B cell (primary cell): ENCODE measurements at places on chromosomes 16 and 17. TPM values are rescaled to one million over a fixed set of nuclear protein-coding genes. Genes with fewer than 3 reads are reported as not detected.

The IL17C gene
- polyA plus RNA-seq: 1.3 and 3.5 TPM in 2 replicates

DNA sequence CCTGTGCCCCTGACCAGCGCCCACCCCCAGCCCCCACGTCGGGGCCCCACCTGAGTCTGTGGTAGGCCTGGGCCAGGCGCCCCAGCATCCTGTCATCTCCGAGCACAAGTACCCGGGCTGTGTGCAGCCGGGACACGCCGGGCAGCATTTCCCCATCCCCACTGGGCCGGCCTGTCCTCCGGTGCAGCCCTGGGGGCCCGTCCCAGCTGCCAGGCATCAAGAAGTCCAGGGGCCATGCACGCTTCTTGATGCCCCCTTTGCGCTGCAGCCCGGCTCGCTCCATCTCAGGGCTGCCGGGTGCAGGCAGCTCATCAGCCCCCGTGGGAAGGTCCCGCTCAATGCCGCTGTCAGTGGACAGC is 29.3 kb upstream of the MFSD6L start:
- no peak for DNase-seq
- no peaks in the 10 kb centered on the region for H3K27me3 ChIP-seq
- no peaks in the 10 kb centered on the region for H3K4me1 ChIP-seq
- H3K27ac ChIP-seq: no peak overlapping the region
- no peaks in the 10 kb centered on the region for H3K36me3 ChIP-seq

The MAF gene
- 0.35 and 0.49 TPM in 2 replicates for polyA plus RNA-seq

DNA sequence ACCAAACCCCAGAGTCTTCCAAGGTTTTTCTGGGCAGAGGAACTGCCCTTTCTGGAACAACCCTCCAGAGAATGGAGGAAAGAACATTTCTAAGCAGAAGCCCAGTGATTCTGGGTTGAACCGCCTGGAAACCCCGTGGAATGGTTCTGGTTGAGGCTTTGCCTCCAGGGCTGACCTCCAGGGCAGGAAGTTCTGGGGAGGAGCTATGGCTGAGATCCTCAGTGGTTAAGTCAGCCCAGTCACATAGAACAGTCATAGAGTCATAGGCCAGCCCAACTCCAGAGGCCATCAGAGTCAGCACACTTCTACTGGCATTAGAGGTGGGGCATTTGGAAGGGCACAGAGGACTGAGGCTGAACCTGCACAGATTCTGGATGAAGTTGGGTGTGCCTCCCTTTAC is 65.9 kb downstream of the SPACA3 start:
- DNase-seq: no peak
- H3K27me3 ChIP-seq: peaks cover 2% of the 10 kb centered on the region
- no peak overlapping the region for H3K4me3 ChIP-seq
- H3K36me3 ChIP-seq: no peaks in the 10 kb centered on the region

The KRT27 gene
- not detected in 2 replicates for polyA plus RNA-seq

- H3K4me3 ChIP-seq: no peak overlapping the region
- no peaks in the 10 kb centered on the region for H3K27me3 ChIP-seq
Measured at GRCh38 chr16:83005653-83006160, 378.9 kb downstream of the CDH13 start.

- peaks cover 9% of the 10 kb centered on the region for H3K27me3 ChIP-seq
- no peaks in the 10 kb centered on the region for H3K36me3 ChIP-seq
- H3K4me1 ChIP-seq: no peaks in the 10 kb centered on the region
- no peak for DNase-seq
- H3K27ac ChIP-seq: no peak overlapping the region
Measured at GRCh38 chr17:2745317-2746037, 4.0 kb downstream of the CCDC92B start.

GRCh38 chr17:81916234-81917001 is 1.6 kb downstream of the SIRT7 start:
- no peaks in the 10 kb centered on the region for H3K27me3 ChIP-seq
- no peak overlapping the region for H3K27ac ChIP-seq
- no peak for DNase-seq
- H3K4me1 ChIP-seq: peaks cover 26% of the 10 kb centered on the region
- H3K4me3 ChIP-seq: no peak overlapping the region

GRCh38 chr16:25030420-25031131 is 15.4 kb upstream of the ARHGAP17 start:
- peak overlapping the region; percentile 81 for H3K27ac ChIP-seq
- peak; percentile 84 for DNase-seq
- peak overlapping the region; percentile 74 for H3K4me3 ChIP-seq

The PLA2G10 gene
- polyA plus RNA-seq: not detected in 2 replicates

GRCh38 chr16:9647981-9648701 is 534.1 kb downstream of the GRIN2A start:
- H3K4me3 ChIP-seq: no peak overlapping the region
- H3K27ac ChIP-seq: no peak overlapping the region
- H3K36me3 ChIP-seq: no peaks in the 10 kb centered on the region
- DNase-seq: no peak
- H3K4me1 ChIP-seq: no peaks in the 10 kb centered on the region

- no peak overlapping the region for H3K4me3 ChIP-seq
- no peak overlapping the region for H3K27ac ChIP-seq
- no peaks in the 10 kb centered on the region for H3K27me3 ChIP-seq
- no peak for DNase-seq
Measured at GRCh38 chr16:12171206-12171605, 194.7 kb downstream of the SNX29 start.

GRCh38 chr17:49699966-49700575 is 7.7 kb downstream of the SLC35B1 start:
- H3K4me3 ChIP-seq: no peak overlapping the region
- H3K4me1 ChIP-seq: peaks cover 14% of the 10 kb centered on the region
- no peak for DNase-seq
- H3K27ac ChIP-seq: peak overlapping the region; percentile 14

GRCh38 chr17:65099941-65100315 is 37.2 kb upstream of the RGS9 start:
- no peaks in the 10 kb centered on the region for H3K27me3 ChIP-seq
- peak overlapping the region; percentile 59 for H3K4me3 ChIP-seq
- H3K27ac ChIP-seq: peak overlapping the region; percentile 81
- DNase-seq: peak; percentile 73
- H3K4me1 ChIP-seq: peaks cover 20% of the 10 kb centered on the region

- H3K4me1 ChIP-seq: peaks cover 31% of the 10 kb centered on the region
- H3K4me3 ChIP-seq: no peak within 1 kb of the TSS
- DNase-seq: peak; percentile 29
- H3K27ac ChIP-seq: no peak within 1 kb of the TSS
Measured at GRCh38 chr16:56637814-56638750, at the start of gene MT1A. Gene MT1A, plus strand, starts transcription at chr16:56638666. Its CDS starts 73 bp downstream, at chr16:56638739.

DNA sequence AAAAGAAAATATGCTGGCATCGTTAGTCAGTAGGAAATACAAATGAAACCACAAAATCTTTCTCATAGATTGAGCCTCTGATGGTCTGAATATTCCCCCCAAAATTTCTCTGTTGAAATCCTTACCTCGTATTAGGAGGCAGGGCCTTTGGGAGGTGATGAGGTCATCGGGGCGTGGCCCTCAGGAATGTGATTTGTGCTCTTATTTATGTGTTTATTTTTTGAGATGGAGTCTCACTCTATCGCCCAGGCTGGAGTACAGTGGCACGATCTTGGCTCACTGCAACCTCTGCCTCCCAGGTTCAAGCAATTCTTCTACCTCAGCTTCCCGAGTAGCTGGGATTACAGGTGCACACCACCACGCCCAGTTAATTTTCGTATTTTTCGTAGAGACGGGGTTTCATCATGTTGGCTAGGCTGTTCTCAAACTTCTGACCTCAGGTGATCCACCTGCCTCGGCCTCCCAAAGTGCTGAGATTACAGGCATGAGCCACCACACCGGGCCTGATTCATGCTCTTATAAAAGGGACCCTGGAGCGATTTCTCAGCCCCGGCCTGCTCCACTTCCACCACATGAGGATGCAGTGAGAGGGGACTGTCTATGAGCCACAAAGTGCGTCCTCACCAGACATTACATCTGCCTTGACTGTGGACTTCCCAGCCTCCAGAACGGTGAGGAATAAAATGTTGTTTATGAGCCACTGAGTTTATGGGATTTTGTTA is 53.1 kb downstream of the DNAH17 start:
- H3K36me3 ChIP-seq: no peaks in the 10 kb centered on the region
- no peaks in the 10 kb centered on the region for H3K4me1 ChIP-seq
- no peak overlapping the region for H3K27ac ChIP-seq
- H3K4me3 ChIP-seq: no peak overlapping the region
- no peak for DNase-seq

The CCL4 gene
- 3.5 and 7.5 TPM in 2 replicates for polyA plus RNA-seq

The CRISPLD2 gene
- 0.37 and 0.50 TPM in 2 replicates for polyA plus RNA-seq

DNA sequence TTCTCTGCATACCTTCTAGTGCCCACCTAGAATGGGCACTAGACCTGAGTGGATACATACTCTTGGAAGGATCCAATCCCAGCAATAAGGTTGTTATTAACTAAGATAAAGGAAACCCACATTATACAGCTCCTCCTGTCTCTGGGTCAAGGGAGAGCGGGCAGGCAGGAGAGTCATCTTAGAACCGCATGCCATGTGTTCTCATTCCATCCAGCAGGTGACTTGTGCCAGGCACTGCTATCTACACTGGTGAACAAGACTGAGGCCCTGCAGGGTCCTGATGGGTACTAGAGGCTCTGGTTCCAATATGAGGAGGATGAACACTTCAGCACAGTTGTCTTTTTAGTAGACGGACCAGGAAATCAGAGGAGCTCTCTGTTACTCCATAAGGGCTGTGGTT is 5.9 kb upstream of the CD300H start:
- DNase-seq: no peak
- H3K36me3 ChIP-seq: no peaks in the 10 kb centered on the region
- H3K4me3 ChIP-seq: no peak overlapping the region
- no peak overlapping the region for H3K27ac ChIP-seq
- H3K27me3 ChIP-seq: peaks cover 3% of the 10 kb centered on the region

The CLEC3A gene
- polyA plus RNA-seq: not detected in 2 replicates

GRCh38 chr16:2532494-2533141 is 1.4 kb upstream of the CEMP1 start:
- H3K4me1 ChIP-seq: peaks cover 31% of the 10 kb centered on the region
- DNase-seq: peak; percentile 88
- H3K36me3 ChIP-seq: peaks cover 22% of the 10 kb centered on the region
- H3K4me3 ChIP-seq: peak overlapping the region; percentile 93

- no peaks in the 10 kb centered on the region for H3K4me1 ChIP-seq
- no peaks in the 10 kb centered on the region for H3K27me3 ChIP-seq
- DNase-seq: peak; percentile 82
- no peaks in the 10 kb centered on the region for H3K36me3 ChIP-seq
- no peak overlapping the region for H3K27ac ChIP-seq
- no peak overlapping the region for H3K4me3 ChIP-seq
Measured at GRCh38 chr17:19513897-19514488, 19.7 kb upstream of the SLC47A1 start.

The KRT31 gene
- polyA plus RNA-seq: not detected in 2 replicates

DNA sequence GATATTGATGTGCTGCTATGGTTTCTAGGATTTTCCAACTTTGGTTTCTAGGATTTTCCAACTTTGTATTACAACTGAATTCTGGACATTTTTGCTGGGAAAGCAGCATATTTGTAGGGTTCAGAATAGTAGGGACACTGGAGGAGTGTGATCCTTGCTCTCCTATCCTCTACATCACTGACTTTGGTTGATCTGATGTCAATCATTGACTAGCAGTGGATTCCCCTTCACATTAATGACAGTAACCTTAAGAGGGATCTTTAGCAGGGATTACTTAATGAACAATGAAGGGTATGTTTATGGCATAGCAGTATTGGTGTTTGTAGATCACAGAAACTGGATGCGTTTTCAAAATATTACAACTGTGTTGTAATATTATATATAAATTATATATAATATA is 67.4 kb downstream of the MAP2K4 start:
- DNase-seq: no peak
- no peaks in the 10 kb centered on the region for H3K4me1 ChIP-seq

The FCSK gene
- 19.4 and 27.0 TPM in 2 replicates for polyA plus RNA-seq

DNA sequence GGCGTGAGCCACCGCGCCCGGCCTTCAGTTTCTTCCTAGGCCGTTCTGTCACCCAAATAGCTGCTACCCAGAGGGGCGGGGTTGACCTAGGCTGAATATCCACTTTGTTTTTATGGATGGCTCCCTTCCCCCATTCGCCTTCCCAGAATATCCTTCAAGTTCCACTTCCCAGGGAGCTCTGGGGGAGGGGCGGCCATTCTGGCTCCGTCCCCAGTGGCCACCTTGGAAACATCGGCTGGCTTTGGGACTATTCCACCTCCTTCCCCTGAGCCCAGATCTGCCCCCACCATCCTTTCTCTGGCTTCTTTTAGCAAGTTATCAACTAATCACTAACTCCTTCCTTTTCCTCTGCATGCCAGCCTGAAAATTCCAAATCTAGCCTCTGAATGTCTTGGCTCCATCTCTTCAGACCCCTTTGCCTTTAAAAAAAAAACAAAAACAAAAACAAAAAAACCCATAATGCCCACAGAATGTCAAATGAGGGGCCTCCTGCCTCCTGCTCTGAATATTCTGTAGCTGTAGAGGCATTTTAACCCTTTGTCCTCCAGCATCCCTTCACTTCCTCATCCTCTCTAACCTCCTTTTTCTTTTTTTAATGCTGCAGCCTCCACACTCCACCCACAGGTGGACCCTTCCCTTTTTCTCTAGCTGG is 6.4 kb downstream of the ATP1B2 start:
- peaks cover 5% of the 10 kb centered on the region for H3K27me3 ChIP-seq
- no peaks in the 10 kb centered on the region for H3K4me1 ChIP-seq
- DNase-seq: no peak
- no peaks in the 10 kb centered on the region for H3K36me3 ChIP-seq

The CTCF gene
- 42.7 and 55.2 TPM in 2 replicates for polyA plus RNA-seq
